K562 (cell line): ENCODE measurements at places on chromosomes 6 and 20.

- DNase-seq = no peak
These were observed 234.7 kb upstream of the FKBP1C start for GRCh38 chr6:62976566-62976965.

- no peak for DNase-seq
These were observed 28.8 kb downstream of the HBS1L start for GRCh38 chr6:135025775-135026174.

DNA sequence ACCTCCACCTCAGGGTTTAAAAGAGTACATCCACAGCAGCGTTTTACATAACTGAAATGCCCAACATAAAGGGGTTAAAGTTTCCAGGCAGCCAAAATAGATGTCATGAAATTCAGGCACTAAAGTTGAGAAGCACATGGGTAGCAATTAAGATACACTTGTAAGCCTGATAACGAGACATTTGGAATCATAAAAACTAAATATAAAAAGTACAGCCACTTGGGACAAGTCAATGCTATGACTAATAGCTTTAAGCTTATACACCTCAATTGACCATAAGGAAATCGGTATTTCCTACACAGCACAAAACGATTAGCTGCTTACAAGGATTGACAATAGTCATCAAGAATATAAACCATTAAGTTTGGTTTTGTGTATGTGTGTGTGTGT, 11.8 kb downstream of the LOC128125822 start:
- DNase-seq = no peak

DNA sequence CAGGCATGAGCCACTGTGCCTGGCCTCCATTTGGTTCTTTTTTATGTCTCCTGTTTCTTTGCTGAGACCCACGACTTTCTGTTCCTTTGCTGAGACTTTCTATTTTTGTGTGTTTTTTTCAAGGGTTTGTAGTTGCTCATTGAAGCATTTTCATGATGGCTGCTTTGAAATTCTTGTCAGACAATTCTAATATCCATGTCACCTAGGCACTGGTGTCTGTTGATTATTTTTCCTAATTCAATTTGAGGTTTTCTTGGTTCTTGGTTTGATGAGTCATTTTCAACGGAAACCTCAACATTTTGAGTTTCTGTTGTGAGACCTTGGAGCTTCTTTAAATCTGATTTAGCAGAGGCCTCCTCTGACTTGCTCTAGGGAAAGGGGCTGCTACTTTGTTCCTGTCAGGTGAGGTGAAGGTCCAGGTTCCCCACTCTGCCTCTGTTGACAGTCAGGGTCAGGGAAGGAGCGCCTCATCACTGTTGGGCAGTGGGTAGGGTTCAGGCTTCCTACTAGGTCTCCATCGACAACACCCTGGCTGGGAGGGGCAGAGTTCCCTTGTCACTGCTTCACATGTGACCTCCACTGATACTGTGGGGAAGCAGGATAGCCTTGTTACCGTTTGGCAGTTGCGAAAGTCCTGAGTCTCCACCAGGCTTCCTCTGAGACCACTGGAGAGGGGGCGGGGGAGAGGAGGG, 67.2 kb upstream of the RNF24 start:
- DNase-seq = peak; percentile 76

- DNase-seq = no peak
These were observed 1228.2 kb upstream of the CITED2 start for GRCh38 chr6:140602431-140603248.

DNA sequence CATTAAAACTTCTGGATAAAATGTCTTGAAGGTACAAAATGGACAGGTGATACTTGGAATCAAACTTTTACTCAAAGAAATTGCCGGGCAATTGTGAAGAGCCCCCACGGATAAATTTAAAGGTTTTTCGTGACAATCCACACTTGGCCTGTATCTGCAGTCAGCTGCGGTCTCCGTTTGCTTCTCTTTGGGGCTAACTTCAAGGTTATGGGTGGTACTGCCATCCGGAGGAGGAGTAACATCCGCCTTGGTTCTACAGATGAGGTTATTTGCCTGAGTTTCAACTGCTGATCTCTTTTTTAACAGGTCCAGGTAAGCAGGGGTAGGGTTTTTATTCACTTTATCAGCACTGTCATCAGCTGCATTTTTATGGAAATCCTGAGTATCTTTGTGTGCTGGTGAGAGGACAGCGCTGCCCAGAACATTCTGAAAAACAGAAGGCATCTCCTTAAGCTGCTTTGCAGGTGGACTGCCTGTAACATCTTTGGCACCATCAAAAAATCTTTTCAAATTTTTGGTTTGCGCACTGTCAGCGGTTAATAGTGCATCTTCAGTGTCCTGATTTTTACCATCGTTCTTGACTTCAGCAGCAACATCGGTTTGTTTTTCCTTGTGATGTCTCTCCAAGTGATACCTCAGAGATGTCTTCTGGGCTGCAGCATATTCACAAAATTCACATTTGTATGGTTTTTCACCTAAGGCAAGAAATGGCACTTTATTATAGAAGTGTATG, 16.9 kb downstream of the ZNF217 start:
- no peak for DNase-seq

DNA sequence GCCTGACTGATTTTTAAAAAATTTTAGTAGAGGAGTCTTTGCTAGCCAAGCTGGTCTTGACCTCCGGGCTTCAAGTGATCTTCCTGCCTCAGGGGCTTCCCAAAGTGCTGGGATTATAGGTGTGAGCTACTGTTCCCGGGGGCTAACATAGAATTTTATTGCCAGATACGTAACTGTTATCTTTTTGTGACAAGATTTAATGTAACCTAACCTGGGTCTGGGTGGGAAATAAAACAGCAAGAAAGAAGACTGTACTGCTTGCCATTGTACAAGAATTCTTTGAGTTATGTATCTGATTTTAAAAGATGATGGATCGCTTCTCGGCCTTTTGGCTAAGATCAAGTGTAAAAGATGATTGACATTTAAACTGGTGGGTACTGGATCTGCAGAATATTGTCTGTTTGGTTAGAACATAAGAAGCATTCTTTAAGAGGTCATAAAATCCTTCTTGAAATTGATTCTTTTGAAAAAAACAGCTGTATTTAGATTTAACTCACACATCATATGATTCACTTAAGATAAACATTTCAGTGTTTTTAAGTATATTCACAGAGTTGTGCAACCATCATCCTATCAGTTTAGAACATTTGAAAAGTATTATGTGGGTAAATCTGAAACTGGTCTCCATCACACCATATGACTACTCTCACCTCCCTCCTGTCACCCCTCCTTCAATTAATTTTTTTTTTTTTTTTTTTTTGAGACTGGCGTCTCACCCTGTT, 21.6 kb downstream of the TPX2 start:
- no peak for DNase-seq

DNA sequence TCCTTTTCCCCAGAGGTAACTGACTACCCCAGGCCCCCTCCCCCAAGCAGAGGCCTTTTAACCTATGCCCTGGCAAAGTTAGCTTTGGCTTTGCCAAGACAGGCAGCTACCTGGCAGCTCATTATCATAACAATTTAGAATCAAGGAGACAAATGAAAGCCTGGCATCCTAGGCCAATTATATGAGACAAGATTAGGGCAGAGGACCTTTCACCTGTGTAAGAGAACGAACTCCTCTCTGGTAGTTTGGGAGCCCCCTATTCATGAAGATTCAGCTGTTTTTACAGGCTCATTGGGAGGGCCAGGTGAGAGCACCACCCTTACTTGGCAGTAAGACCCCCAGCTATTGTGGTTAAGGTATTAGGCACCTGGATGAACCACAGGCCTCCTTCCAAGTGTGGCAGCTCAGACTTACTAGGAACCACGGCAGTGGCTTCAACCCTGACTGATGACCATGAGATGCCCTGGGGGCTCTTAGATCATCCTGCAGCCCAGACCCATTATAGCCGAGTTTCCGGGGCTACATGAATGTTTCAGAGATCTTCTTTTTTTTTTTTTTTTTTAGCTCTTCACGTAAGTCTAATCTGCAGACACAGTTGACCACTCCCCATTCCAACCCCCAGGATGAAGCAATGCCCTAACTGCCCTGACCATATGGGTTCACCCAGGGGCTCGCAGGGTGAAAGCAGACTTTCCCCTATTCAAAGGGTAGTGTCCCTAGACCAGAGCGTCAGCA, 56.2 kb downstream of the RAB44 start:
- DNase-seq = no peak

- no peak for DNase-seq
These were observed 27.5 kb upstream of the FYN start for GRCh38 chr6:111900735-111901134.

DNA sequence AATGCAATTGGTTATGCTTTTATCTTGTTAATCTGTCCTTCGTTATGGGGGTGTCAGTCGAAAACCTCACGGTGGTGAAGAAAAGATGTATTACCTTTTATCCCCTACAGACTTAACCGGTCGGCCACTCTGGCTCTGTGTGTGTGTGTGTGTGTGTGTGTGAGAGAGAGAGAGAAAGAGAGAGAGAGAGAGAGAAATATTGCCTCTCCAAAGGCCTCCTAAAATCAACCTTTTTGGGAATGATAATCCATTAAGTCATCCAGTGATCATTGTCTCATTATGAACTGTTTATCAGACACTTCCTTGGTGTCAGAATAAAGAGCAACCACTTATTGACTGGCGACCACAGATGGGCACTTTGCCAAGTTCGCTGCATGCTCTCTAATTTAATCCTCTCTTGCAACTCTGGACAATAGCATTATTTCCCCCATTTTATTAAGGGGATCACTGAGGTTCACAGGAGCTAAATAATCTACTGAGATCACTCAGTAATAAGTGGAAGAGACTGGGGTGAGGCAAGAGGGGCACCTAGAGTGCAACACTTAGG, 30.7 kb downstream of the SLC35D3 start:
- no peak for DNase-seq

DNA sequence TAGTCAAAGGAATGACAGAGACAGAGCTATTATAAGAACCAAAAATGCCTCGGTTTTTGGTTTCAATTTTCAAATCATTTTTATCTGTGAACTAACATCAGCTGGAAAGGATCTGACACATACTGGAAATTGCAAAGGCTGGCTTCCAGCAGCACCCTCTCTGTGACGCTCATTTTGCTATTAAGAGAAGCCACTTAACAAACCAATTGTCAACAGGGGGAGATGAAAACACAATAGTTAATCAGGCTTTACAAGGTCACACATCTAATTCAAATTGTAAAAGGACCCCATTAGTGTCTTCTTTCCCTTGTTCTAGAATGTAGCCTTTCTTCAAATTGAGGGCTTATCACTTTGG, 160.5 kb downstream of the TFAP2B start:
- DNase-seq = no peak

DNA sequence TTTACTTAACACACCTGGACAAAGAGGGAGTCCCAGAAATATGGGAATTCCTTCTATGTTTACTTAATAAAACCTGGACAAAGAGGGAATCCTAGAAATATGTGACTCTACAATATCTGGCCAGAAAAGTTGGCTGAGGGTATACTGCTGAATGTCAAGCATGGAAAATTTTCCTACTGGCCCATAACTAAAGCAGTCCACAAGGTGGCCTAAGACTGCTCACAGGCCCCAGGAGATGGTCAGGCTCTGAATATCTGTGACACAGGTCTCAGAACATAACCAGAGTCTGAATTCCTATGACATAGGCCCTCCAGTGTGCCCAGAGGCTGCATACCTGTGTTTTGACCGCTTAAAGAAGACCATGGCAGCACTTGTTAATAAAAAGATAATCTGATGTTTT, 578.2 kb upstream of the NRSN1 start:
- DNase-seq = no peak

GRCh38 chr6:26501482-26501986, 1.4 kb downstream of the BTN1A1 start:
- no peak for DNase-seq

DNA sequence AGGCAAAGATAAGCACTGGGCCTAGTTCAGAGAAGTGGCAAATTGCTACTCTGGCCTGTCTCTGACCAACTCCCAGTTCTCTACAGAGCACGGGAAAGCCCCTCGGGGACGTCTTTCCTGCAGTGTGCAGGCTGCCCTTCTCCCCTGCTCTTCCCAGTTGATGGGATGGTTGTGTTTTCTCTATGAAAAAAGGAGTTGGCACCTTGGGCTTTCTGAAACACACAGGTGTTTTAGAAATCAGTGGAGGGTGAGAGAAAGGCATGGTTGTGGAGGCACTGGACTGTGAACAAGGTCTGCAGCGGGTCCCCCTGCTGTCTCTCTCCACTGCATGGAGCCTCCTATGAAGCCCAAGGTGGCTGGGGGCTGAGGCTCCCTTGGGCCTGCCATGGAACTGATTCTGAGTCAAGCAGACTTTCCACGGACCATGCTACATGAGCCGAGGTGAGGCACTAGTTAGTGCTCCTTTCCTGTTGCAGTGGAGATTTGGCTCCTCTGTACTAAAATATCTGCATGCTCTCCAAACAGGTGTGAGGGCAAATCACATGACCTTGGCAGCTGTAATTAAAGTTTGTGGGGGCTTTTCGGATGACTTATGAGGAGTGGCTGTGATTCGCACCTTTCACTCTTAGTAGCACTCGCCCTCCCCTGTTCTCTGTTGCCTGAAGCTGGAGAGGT, 16.3 kb downstream of the GTSF1L start:
- no peak for DNase-seq

DNA sequence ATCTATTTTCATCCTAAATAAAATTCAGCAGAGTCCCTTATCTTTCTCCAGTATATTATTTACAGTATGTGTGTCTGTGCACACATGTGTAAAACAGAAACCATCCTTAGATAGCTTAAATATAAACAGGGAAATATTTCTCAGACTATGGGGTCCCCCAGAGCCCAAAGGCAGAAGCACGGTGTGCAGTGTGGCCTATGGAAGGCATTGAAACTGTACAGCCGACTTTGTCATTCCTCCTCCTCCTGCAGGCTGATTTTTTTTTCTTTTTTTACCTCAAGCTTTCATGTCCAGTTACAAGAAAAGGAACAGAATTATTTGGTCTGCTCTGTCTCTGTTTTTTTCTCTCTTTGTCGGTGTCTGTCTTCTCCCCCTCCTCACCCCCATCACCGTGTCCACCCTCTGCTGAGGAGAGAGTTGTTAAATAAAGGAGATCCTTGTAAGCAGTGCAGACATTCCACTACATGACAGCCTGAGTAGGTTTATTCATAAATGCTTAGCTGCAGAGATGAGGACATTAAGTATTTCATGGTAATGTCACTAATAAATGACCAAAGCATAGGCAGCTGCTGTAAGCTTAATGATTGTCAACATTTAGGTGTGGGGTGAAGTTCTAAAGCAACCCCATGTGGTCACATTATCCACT, 31.8 kb upstream of the SLC35D3 start:
- DNase-seq = no peak

GRCh38 chr6:105495515-105495914, 92.6 kb upstream of the PREP start:
- DNase-seq = no peak

DNA sequence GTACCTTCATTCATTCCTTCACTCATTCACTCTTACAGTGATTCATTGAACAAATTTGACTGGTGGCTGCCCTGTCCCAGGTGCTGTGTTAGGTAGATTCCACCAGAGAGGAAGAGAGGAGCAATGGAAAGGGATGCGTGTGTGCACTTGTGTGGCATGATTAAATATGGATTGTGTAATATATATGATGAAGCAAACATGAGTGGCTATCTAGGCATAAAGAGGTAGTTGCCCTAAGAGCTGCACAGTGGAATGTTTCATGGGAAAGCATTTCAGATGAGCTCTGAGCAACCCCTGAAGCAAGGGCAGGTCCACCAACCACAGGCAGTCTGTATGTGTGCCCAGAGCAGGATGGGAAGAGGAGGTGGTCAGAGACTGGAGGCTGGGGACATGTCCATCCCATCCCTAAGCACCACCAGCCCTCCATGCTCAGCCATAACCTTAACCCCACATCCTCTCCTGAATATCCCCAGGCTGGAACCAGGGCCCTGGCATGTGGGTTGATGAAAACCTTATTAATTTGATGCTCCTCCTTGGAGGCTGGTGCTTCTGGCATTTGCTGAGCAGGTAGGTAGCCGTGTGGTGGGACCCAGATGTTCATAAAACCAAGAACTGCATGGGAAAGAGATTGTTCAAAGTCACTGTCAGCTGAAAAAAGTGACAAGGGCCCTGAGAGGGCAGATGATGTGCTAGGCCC, 226.2 kb downstream of the SYNDIG1 start:
- DNase-seq = no peak
